Naive thymus-derived CD4-positive, alpha-beta T cell (primary cell): ENCODE measurements at places on chromosomes 6 and 20.
A peak's percentile ranks its signal among the peaks of the same experiment; 100 is the strongest.

DNA sequence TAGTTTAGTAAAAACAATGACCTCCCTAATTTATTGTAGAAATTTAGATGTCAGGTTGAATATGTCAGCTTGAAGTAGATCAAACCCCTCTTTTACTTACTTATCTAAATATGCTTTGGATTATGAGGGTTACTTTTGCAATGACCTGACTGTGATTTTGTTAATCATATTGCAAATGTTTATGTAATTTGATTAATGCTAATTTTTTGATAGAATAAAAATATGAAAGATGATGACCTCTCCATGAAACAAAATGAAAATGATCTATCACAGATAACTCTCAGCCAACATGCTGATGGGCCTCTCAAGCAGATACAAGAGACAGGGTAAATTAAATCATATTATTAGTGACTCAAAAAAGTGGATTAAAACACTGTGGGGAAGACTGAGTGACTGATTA is 131.0 kb downstream of the CEP57L1 start:
- H3K27me3 ChIP-seq: no peaks in the 10 kb centered on the region
- H3K4me1 ChIP-seq: no peaks in the 10 kb centered on the region
- no peak overlapping the region for H3K4me3 ChIP-seq
- H3K27ac ChIP-seq: no peak overlapping the region
- H3K36me3 ChIP-seq: no peaks in the 10 kb centered on the region
- no peak for DNase-seq

- DNase-seq: no peak
- no peak overlapping the region for H3K27ac ChIP-seq
- H3K36me3 ChIP-seq: no peaks in the 10 kb centered on the region
- H3K27me3 ChIP-seq: no peaks in the 10 kb centered on the region
- H3K4me1 ChIP-seq: no peaks in the 10 kb centered on the region
Measured at GRCh38 chr6:84791233-84791632, 26.8 kb upstream of the TBX18 start.

DNA sequence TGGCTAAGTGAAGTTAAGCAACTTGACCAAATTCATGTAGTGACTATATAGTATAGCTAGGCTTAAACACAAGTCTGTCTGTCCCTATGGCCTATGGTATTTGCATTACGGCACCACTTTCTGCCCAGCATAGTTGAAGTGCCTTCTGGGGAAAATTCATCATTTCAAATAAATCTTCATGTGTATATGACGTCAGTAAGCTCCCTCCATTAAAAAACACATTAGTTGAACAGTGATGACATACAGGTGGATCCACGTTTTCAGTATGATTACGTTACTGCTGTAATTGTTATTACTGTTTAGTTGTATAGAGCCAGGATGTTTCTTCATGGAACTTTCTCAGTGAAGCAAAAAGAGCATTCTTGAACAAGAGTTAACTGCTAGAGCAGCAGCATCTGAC is 96.2 kb downstream of the TENT5A start:
- no peak for DNase-seq
- no peak overlapping the region for H3K4me3 ChIP-seq
- no peak overlapping the region for H3K27ac ChIP-seq
- no peaks in the 10 kb centered on the region for H3K27me3 ChIP-seq
- H3K4me1 ChIP-seq: no peaks in the 10 kb centered on the region

DNA sequence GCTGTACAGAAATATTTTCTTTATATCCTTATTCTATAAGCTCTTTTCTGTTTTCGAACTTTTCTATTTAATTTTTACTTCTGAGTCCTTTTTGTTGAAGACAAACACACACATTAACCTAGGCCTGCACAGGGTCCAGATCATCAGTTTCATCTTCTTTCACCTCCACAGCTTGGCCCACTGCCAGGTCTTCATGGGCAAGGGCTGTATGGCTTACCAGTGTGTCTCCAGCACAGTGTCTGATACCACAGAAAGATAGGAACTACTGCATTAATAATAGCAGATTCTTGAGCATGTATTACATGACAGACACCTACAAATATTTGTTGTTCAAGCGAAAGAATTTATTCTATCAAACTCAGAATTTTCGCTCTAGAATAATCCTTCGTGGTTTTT is 24.4 kb downstream of the QKI start:
- no peak overlapping the region for H3K27ac ChIP-seq
- DNase-seq: no peak
- H3K4me3 ChIP-seq: no peak overlapping the region
- no peaks in the 10 kb centered on the region for H3K36me3 ChIP-seq

DNA sequence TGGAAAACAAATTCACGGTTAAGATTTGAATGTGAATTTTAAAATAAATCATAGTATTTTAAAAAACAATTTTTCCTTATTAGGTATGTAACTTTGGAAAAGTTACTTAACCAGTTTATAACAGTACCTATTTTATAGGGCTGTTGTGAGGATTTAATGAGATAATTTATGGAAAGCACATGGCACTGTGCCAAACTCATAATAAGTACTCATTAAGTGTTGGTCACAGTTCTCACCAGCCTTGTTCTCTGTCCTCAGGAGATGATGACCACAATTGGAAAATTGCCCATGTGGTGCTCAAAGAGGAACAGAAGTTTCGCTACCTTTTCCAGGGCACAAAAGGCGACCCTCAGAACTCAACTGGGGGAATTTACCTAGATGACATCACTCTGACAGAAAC is 39.6 kb downstream of the MEP1A start:
- no peaks in the 10 kb centered on the region for H3K27me3 ChIP-seq
- no peaks in the 10 kb centered on the region for H3K4me1 ChIP-seq

DNA sequence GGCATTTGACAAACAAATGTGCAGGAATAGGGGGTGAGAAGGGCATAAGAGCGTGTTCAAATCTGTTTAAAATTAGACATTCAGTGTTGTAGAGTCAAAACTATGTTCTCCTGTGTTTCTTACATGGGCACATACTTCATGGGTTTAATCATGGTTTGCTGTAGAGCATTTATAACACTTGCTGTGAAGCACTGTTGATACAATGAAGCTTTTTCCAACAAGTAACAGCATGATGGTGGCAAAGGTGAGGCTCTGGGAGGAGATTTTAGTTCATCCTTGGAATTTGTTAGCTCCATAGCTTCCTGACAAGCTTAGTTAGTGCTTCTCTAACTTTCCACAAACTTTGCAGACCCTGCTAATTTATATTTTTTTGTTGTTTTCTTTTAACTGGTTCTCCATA is 900.7 kb downstream of the TFAP2A start:
- no peak overlapping the region for H3K27ac ChIP-seq
- no peak overlapping the region for H3K4me3 ChIP-seq
- no peaks in the 10 kb centered on the region for H3K4me1 ChIP-seq

- H3K4me3 ChIP-seq: no peak overlapping the region
- DNase-seq: no peak
- no peak overlapping the region for H3K27ac ChIP-seq
- no peaks in the 10 kb centered on the region for H3K36me3 ChIP-seq
- no peaks in the 10 kb centered on the region for H3K4me1 ChIP-seq
Measured at GRCh38 chr6:6569096-6569810, 19.3 kb upstream of the LY86 start.

- DNase-seq: no peak
- no peak overlapping the region for H3K27ac ChIP-seq
- no peaks in the 10 kb centered on the region for H3K4me1 ChIP-seq
- H3K4me3 ChIP-seq: no peak overlapping the region
Measured at GRCh38 chr6:72042088-72042487, 155.7 kb downstream of the RIMS1 start.

DNA sequence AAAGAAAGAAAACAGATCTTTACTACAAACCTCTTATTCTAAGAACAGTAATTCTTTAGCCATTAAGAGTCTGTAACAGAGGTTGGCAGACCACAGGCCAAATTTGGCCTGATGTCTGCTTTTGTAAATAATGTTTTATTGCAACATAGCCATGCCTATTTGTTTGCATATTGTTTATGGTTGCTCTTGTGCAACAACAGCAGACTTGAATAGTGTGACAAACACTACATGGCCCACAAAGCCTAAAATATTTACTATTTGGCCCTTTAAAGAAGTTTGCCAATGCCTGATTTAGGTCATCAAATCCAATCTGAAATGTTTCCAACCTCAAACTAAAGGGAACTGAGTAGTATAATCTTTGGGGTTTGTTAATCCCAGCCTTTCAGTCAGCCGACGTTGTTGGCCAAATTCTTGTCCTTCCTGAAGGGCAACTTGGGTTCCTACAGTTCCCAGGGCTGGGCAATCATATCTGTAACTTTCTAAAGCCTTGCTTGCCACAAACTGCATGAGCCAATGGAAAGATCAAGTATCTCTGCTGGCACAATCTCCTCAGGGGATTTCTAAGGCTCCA is 33.9 kb upstream of the TBC1D20 start:
- H3K4me1 ChIP-seq: no peaks in the 10 kb centered on the region
- no peak overlapping the region for H3K4me3 ChIP-seq
- no peak overlapping the region for H3K27ac ChIP-seq
- DNase-seq: no peak
- H3K27me3 ChIP-seq: no peaks in the 10 kb centered on the region
- H3K36me3 ChIP-seq: peaks cover 15% of the 10 kb centered on the region

GRCh38 chr20:46324960-46325703 is 16.8 kb upstream of the CDH22 start:
- no peak for DNase-seq
- no peaks in the 10 kb centered on the region for H3K4me1 ChIP-seq
- no peak overlapping the region for H3K4me3 ChIP-seq
- H3K27ac ChIP-seq: no peak overlapping the region

- DNase-seq: no peak
- H3K27me3 ChIP-seq: no peaks in the 10 kb centered on the region
- no peaks in the 10 kb centered on the region for H3K36me3 ChIP-seq
- no peak overlapping the region for H3K4me3 ChIP-seq
- H3K4me1 ChIP-seq: peaks cover 20% of the 10 kb centered on the region
- no peak overlapping the region for H3K27ac ChIP-seq
Measured at GRCh38 chr6:157531169-157531985, 150.4 kb downstream of the ZDHHC14 start.

GRCh38 chr6:89027756-89028155 is 52.8 kb upstream of the PNRC1 start:
- H3K36me3 ChIP-seq: no peaks in the 10 kb centered on the region
- H3K4me3 ChIP-seq: no peak overlapping the region
- no peaks in the 10 kb centered on the region for H3K27me3 ChIP-seq
- no peak for DNase-seq

- H3K27ac ChIP-seq: peak overlapping the region; percentile 78
- no peak for DNase-seq
- H3K4me3 ChIP-seq: peak overlapping the region; percentile 64
- no peaks in the 10 kb centered on the region for H3K36me3 ChIP-seq
- H3K4me1 ChIP-seq: peaks cover 27% of the 10 kb centered on the region
- H3K27me3 ChIP-seq: no peaks in the 10 kb centered on the region
Measured at GRCh38 chr20:62067547-62068260, 2.0 kb upstream of the TAF4 start.
